NCI-H460 (cell line): ENCODE measurements at places on chromosomes 4 and X. TPM values are rescaled to one million over a fixed set of nuclear protein-coding genes. Genes with fewer than 3 reads are reported as not detected.

ZIC3 gene
- total RNA-seq, result 0.05 TPM in 1 of 2 replicates, not detected in the other

ATOH1 gene
- total RNA-seq, result not detected in 2 replicates

MAGIX gene
- 0.89 and 2.4 TPM in 2 replicates for total RNA-seq

GRID2 gene
- not detected in 2 replicates for total RNA-seq

VCX3B gene
- total RNA-seq, result not detected in 2 replicates

KANTR gene
- total RNA-seq, result 6.4 and 8.0 TPM in 2 replicates
